Chondrocyte (in vitro differentiated cells): ENCODE measurements at places on chromosomes 13 and 19. TPM values are rescaled to one million over a fixed set of nuclear protein-coding genes. Genes with fewer than 3 reads are reported as not detected.

- no peak overlapping the region for H3K27ac ChIP-seq
- DNase-seq = no peak
- peaks cover 3% of the 10 kb centered on the region for H3K36me3 ChIP-seq
- no peak overlapping the region for H3K4me3 ChIP-seq
- no peaks in the 10 kb centered on the region for H3K4me1 ChIP-seq
Measured at GRCh38 chr13:46071590-46072249, 19.2 kb upstream of the ZC3H13 start.

- DNase-seq = no peak
- H3K27me3 ChIP-seq = no peaks in the 10 kb centered on the region
- H3K4me3 ChIP-seq = no peak overlapping the region
- H3K27ac ChIP-seq = no peak overlapping the region
- H3K36me3 ChIP-seq = no peaks in the 10 kb centered on the region
Measured at GRCh38 chr13:74731731-74732130, 597.5 kb upstream of the KLF12 start.

- H3K27ac ChIP-seq = no peak overlapping the region
- H3K4me3 ChIP-seq = no peak overlapping the region
- no peak for DNase-seq
- H3K27me3 ChIP-seq = no peaks in the 10 kb centered on the region
- no peaks in the 10 kb centered on the region for H3K36me3 ChIP-seq
Measured at GRCh38 chr19:17753976-17754375, 2.7 kb downstream of the FCHO1 start.

The TYROBP gene
- total RNA-seq = not detected in 3 replicates
